ENCODE measurements at places on chromosomes 7 and 10.

GRCh38 chr10:62662486-62662885 lies 142.0 kb upstream of the ADO start:
- DNase-seq = no peak

GRCh38 chr7:20393616-20394015 lies 62.9 kb downstream of the ITGB8 start:
- no peak for DNase-seq

DNA sequence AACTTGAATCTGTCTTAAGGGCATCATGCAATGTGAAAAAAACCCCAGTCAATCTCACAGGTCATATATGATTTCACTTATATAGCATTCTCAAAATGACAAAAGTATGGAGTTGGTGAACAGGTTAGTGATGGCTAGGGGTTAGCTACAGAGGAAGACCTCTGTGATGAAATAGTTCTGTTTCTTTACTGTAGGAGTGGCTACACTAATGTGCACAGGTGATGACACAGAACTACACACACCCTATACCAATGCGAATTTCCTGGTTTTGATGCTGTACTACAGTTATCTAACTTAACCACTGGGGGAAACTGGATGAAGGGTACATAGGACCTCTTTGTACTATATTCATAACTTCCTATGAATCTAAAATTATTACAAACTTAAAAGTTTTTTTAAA lies 541.8 kb downstream of the PARD3 start:
- DNase-seq = no peak

- DNase-seq = peak; percentile 56
Observed at GRCh38 chr10:77756319-77757232, 119.0 kb upstream of the KCNMA1 start.

DNA sequence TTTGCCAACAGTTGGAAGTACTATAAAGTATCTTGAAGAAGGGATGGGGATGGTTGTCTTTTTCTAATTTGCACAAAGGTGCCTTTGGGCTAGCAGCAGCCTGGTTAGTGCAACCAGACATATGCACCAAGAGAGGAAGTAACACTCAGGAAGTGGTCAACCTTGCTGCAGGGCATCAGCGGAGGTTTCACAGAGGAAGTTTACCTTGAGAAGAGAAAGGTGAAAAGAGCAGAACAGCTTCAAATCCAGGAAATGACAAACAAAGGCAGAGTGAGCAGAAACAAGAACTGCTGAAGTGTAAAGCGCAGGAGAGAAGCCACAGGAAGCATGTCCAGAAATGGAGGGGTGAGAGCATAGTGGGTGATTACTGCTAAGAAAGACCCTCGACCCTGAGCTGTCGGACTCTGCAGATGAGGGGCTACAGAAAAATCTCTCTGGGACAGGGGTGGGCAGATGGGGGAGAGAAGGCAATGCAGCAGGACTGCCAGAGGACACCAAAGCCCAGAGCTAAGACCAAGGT lies 66.9 kb downstream of the STK17A start:
- DNase-seq = no peak

DNA sequence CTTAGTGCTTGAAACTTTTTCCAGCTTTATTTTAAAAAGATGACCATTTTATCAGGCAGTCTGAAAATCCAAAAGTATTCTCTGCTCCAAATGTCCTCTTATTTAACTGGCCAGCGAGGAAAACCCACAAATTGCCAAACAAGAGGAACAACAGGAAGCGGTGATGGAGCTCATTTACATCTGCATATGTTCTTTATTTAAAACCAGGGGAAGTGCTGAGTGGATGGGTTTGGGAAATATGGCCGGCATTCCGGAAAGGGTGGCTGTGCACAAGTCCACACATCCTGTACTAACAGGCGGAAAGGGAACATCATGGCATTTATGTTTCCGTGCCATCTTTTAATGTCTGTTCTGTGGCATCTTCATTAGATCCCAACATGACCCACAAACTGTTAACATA lies 974.5 kb downstream of the LRMDA start:
- no peak for DNase-seq

DNA sequence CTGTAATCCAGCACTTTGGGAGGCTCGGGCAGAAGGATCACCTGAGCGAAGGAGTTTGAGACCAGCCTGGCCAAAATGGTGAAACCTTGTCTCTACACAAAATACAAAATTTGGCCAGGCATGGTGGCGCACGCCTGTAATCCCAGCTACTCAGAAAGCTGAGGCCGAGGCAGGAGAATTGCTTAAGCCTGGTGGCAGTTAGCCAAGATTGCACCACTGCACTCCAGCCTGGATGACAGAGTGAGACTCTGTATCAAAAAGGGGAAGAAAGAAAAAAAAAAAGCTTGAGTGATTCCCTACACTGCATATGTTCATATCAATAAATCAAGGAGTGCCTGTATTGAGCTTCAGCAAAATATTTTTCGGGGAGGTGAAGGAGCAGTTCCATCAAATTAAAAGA lies 45.8 kb upstream of the SRRM3 start:
- no peak for DNase-seq

- DNase-seq = no peak
Observed at GRCh38 chr10:98138031-98138430, 3.6 kb downstream of the R3HCC1L start.

DNA sequence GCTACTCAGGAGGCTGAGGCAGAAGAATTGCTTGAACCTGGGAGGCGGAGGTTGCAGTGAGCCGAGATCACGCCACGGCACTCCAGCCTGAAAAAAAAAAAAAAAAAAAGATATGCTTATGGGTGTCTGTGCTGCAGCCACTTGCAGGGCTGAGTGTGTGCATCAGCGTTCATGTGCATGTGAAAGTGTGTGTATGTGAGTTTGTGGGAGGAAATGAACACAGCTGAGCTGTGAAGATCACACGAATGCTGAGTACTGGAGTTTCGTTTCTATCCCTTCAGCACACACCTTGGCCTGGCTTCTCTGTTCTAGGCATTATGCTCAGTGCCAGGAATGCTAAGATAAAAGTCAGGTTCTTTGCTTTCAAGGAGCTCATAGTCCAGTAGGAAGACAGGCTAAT lies 12.0 kb upstream of the SVOPL start:
- DNase-seq = no peak

GRCh38 chr10:120735773-120736371 lies 115.3 kb upstream of the WDR11 start:
- DNase-seq = no peak

DNA sequence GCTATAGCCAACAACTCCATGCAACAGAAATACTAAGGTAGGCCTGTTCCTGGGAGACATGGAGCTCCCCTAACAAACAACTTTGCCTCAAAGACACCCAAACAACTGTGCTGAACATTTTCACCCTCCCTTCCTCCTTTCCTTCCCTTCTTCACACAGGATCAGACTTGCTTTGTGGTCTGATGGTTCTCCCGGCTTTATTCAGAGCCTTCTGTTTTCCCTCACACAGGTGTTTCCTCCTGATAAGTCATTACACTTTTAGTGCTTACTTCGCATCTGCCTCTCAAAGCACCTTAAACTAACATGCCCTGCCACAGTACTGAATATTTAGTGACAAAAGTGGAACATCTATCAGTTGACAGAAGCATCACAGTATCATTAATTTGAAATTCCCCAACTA lies 56.3 kb upstream of the YAE1 start:
- no peak for DNase-seq

- no peak for DNase-seq
Observed at GRCh38 chr7:92851732-92852131, 15.4 kb upstream of the CDK6 start.

DNA sequence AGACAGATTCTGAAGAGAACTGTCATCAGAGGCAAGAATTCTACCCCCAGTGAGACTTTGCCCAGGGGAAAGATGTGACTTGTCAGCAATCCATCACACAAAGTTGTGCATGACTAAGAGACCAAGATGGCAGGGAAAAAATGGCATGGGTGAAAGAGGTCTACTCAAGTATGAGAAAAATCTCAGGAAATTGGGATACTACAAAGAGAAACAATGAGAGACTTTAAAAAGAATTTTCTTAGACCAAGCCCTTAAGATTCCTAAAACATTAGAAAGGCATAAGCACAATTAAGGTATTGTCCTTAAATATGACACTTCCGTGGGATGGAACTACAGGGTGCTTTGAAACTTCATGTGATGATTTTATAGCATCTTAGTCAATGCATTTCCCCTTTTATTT lies 45.6 kb upstream of the PDE1C start:
- DNase-seq = no peak

- DNase-seq = no peak
Observed at GRCh38 chr10:30829901-30830300, 200.3 kb upstream of the LYZL2 start.

DNA sequence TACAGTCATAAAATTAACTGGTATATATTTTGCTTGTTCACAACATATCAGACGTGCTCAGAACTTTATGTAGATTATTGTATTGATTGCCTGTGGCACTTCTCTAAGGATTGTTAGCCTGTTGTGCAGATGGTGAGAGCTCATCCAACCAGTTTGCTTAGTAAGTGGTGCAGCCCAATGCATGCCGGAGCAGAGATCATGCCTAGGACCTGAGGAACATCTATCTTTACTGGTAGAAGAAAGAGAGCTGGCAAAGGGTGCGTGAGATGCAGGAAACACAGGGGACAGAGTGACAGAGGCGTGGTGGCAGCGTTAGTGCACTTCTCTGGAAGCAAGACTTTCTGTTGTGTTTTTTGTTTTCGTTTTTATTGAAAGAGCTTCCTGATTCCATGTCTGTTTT lies 35.9 kb downstream of the CCM2 start:
- no peak for DNase-seq

GRCh38 chr10:17286562-17287550 lies 58.8 kb downstream of the VIM start:
- DNase-seq = no peak

GRCh38 chr7:49892481-49892880 lies 119.0 kb downstream of the VWC2 start:
- no peak for DNase-seq

DNA sequence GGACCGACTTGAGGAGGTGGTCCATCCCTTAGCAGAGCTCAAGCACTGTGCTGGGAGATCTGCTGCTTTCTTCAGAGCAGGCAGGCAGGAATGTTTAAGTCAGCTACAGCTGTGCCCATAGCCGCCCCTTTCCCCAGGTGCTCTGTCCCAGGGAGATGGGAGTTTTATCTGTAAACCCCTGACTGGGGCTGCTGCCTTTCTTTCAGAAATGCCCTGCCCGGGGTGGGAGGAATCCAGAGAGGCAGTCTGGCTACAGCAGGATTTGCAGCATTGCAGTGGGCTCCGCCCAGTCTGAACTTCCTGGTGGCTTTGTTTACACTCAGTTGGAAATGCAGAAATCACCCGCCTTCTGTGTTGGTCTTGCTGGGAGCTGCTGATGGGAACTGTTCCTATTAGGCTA lies 51.2 kb upstream of the SEMA3A start:
- DNase-seq = peak; percentile 31

- peak; percentile 36 for DNase-seq
Observed at GRCh38 chr10:111999205-111999914, 184.2 kb downstream of the GPAM start.

DNA sequence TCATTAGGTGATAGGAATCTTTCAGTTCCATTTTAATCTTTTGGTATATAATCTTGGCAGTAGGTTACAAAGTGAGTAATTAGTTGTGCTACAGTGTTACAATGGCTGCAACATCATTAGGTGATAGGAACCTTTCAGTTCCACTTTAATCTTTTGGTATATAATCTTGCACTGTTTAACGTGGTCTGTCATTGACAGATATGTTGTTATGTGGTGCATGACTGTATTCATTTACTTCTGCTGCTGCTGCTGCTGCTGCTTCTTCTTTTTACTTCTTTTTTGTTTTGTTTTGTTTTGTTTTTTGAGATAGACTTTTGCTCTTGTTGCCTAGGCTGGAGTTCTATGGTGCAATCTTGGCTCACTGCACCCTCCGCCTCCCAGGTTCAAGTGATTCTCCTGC lies 28.6 kb downstream of the ST7 start:
- no peak for DNase-seq

GRCh38 chr7:98137134-98137825 lies 30.6 kb downstream of the LMTK2 start:
- no peak for DNase-seq

DNA sequence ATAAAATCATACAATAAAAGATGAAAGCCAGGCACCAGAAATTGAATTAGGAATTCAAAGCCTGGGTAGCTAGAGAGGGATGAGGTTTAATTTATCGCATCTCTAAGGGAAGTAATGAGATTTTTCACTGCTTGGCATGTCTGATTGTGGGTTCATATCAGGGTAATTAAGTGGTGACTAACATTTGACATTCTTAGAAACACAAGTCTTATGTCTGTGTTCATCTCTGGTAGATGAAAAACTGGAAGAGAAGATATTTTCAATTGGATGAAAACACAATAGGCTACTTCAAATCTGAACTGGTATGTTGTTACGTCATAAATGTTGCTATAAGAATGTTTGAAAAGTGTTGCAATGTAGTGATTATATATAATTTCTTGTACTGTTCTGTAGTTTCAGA lies 36.8 kb upstream of the ARMS2 start:
- no peak for DNase-seq

GRCh38 chr10:77949167-77949566 lies 22.6 kb upstream of the DLG5 start:
- peak; percentile 79 for DNase-seq

- no peak for DNase-seq
Observed at GRCh38 chr7:135758531-135758932, 9.9 kb upstream of the FAM180A start.

GRCh38 chr10:133040198-133040597 lies 47.5 kb upstream of the ADGRA1 start:
- DNase-seq = no peak

DNA sequence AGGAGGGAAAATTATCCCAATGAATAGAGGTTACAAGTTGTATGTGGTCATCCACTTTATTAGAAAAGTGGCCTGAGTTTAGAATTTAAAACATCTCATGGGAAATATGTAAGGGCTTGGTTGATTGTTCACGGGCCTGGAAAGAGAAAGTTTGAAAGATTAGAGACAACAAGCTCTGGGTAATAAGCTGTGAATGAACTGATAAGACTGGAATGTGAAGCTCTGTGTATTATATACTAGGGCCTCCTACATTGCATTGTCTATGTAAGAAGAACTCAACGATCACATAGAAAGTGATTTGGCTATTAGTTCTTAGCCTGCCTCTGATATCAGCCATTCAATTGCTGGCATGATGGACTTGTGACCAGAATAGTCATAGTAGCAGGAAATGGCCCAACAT lies 199.2 kb upstream of the MAGI2 start:
- DNase-seq = no peak

- no peak for DNase-seq
Observed at GRCh38 chr7:18241543-18242231, 214.0 kb upstream of the PRPS1L1 start.

DNA sequence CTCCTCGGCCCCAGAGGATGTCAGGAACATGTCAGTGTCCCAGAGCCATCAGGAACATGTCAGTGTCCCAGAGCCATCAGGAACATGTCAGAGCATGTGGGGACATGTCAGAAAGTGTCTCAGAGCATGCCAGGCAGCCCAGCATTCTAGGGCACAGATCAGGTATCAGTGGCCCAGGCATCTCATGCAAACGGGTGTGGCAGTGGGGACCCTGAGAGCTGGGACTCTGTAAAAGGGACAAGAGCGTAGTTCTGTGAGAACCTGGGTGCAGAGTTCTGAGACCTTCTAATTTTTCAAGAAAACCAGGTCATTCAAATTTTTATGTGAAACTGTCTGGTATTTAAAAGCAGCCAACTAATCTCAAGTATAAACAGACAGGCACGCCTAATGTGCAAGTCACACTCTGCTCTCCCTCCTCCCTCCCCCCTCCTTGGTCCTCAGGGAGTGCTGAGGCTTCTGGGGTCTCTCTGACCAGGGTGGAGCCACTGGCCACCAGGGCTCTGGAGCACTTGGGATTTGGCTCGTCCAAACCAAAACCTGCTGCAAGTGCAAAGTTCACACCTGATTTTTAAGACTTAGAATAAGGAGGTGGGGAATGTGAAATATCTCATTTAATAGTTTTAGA lies 64.6 kb downstream of the ALOX5 start:
- peak; percentile 22 for DNase-seq

All from H1 (cell line).